GM23248 (cell line): ENCODE measurements at places on chromosomes 6 and 20. TPM values are rescaled to one million over a fixed set of nuclear protein-coding genes. Genes with fewer than 3 reads are reported as not detected.

Gene LPA
- polyA plus RNA-seq: not detected in 2 replicates

Gene OPRM1
- not detected in 2 replicates for polyA plus RNA-seq

Gene APOM
- polyA plus RNA-seq: 5.6 and 5.9 TPM in 2 replicates

Gene CDSN
- not detected in 2 replicates for polyA plus RNA-seq
